ENCODE measurements at places on chromosomes 3 and 15. TPM values are rescaled to one million over a fixed set of nuclear protein-coding genes. Genes with fewer than 3 reads are reported as not detected.

GRCh38 chr3:141334627-141335250 is 33.6 kb upstream of the ZBTB38 start:
- H3K4me1 ChIP-seq: peaks cover 21% of the 10 kb centered on the region
- DNase-seq: peak; percentile 85
- no peaks in the 10 kb centered on the region for H3K27me3 ChIP-seq
- no peak overlapping the region for H3K4me3 ChIP-seq
- H3K36me3 ChIP-seq: no peaks in the 10 kb centered on the region
- H3K27ac ChIP-seq: no peak overlapping the region

GRCh38 chr3:84637272-84637671 is 321.5 kb upstream of the CADM2 start:
- H3K4me3 ChIP-seq: no peak overlapping the region
- H3K27me3 ChIP-seq: no peaks in the 10 kb centered on the region
- DNase-seq: no peak
- no peak overlapping the region for H3K27ac ChIP-seq
- no peaks in the 10 kb centered on the region for H3K4me1 ChIP-seq

GRCh38 chr15:65841121-65841930 is 28.0 kb upstream of the RAB11A start:
- H3K27ac ChIP-seq: peak overlapping the region; percentile 17
- H3K36me3 ChIP-seq: no peaks in the 10 kb centered on the region
- H3K4me3 ChIP-seq: no peak overlapping the region
- H3K27me3 ChIP-seq: no peaks in the 10 kb centered on the region

GRCh38 chr3:173892547-173892946 is 495.0 kb downstream of the NLGN1 start:
- H3K27ac ChIP-seq: no peak overlapping the region
- no peaks in the 10 kb centered on the region for H3K4me1 ChIP-seq
- no peaks in the 10 kb centered on the region for H3K27me3 ChIP-seq
- no peaks in the 10 kb centered on the region for H3K36me3 ChIP-seq
- H3K4me3 ChIP-seq: no peak overlapping the region

DNA sequence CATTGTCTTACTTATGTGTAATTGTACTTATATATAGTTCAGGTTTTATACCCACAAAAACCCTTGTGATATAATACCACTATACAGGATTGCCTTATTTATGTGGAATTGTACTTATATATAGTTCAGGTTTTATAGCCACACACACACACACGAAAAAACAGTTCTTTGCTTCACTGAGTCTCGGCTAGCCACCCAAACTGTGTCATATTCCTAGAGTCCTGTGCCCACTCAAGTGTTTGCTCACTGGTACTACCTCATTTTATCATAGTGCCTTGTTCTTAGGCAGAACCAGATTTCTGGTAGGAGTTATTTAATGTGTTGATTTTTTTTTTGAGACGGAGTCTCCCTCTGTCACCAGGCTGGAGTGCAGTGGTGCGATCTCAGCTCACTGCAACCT is 12.5 kb downstream of the RASA2 start:
- H3K36me3 ChIP-seq: peaks cover 11% of the 10 kb centered on the region
- no peak overlapping the region for H3K27ac ChIP-seq
- no peak overlapping the region for H3K4me3 ChIP-seq
- H3K4me1 ChIP-seq: no peaks in the 10 kb centered on the region

DNA sequence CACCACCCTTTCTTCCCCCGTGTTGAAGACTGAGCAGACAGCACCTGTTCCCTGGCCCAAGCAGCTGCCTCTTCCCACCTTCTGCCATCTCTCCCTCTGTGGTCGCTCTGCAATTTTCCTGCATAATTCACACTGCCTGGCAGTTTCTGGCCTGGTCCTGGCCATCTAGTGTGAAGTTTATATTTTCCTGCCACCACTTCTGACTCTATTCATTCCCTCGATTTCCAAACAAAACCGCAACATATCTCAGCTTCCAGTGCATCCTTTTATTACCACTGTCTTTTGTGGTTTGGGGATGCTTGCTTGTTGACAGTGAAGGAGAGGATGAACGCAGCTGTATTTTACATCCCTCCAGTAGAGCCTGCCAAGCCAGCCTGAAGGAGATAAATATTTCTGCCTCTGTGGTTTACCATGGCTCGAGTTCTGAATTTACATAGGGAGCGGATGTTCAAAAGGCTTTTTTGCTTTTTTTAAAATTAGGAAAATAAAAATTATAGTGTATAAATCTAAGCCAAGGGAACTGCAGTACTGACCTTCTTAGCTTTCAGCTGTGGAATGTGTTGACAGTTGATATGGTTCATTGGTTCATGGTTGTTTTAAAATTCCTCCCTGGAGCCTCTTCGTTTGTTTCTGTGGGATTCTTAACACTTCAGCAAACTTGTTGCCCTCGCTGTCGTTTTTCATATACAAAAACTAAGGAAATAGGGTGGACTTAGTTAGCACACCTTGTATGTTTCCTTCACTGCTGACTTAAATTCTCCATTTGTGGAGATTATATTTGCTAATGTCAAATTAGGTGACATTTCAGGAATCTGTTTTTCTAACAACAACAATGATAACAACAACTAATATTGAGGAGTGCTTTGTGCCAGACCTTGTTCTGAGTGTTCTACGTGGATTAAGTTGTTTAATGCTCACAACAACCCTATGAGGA is 250.5 kb downstream of the ADAMTSL3 start:
- no peaks in the 10 kb centered on the region for H3K27me3 ChIP-seq
- H3K36me3 ChIP-seq: no peaks in the 10 kb centered on the region
- H3K4me1 ChIP-seq: no peaks in the 10 kb centered on the region
- H3K4me3 ChIP-seq: no peak overlapping the region
- H3K27ac ChIP-seq: no peak overlapping the region

GRCh38 chr15:63877713-63878271 is 44.0 kb upstream of the HERC1 start:
- peaks cover 62% of the 10 kb centered on the region for H3K27me3 ChIP-seq
- no peak overlapping the region for H3K27ac ChIP-seq
- peak; percentile 59 for DNase-seq
- H3K4me3 ChIP-seq: no peak overlapping the region

GRCh38 chr15:92907896-92908712 is 8.0 kb downstream of the CHD2 start:
- H3K27me3 ChIP-seq: no peaks in the 10 kb centered on the region
- peaks cover 7% of the 10 kb centered on the region for H3K4me1 ChIP-seq
- H3K27ac ChIP-seq: no peak overlapping the region
- peak overlapping the region; percentile 84 for H3K4me3 ChIP-seq
- no peak for DNase-seq

DNA sequence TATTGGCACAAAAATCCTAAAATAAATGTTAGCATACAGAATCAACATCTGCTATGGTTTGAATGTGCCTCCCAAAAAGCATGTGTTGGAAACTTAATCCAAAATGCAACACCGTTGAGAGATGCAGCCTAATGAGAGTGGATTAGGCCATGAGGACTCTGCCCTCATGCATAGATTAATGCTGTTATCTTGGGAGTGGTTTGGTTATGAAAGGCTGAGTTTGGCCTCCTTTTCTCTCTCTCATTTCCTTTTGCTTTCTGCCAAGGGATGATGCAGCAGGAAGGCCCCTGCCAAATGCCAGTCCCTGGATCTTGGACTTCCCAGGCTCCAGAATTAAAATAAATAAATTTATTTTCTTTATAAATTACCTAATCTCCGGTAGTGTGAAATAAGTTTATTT is 49.4 kb downstream of the SYNM start:
- peaks cover 6% of the 10 kb centered on the region for H3K36me3 ChIP-seq
- H3K4me3 ChIP-seq: peak overlapping the region; percentile 73
- DNase-seq: peak; percentile 49
- no peak overlapping the region for H3K27ac ChIP-seq
- H3K27me3 ChIP-seq: no peaks in the 10 kb centered on the region

- H3K27ac ChIP-seq: no peak overlapping the region
- no peaks in the 10 kb centered on the region for H3K27me3 ChIP-seq
- no peak overlapping the region for H3K4me3 ChIP-seq
- no peaks in the 10 kb centered on the region for H3K4me1 ChIP-seq
These were observed 30.5 kb upstream of the SPATA12 start for GRCh38 chr3:57029924-57030323.

- no peak overlapping the region for H3K27ac ChIP-seq
- H3K4me1 ChIP-seq: peaks cover 19% of the 10 kb centered on the region
- H3K4me3 ChIP-seq: no peak overlapping the region
- H3K36me3 ChIP-seq: no peaks in the 10 kb centered on the region
These were observed 54.6 kb upstream of the STXBP5L start for GRCh38 chr3:120853416-120853815.

GRCh38 chr15:71651750-71652186 is 158.6 kb upstream of the NR2E3 start:
- DNase-seq: peak; percentile 83
- no peak overlapping the region for H3K27ac ChIP-seq
- no peak overlapping the region for H3K4me3 ChIP-seq
- H3K27me3 ChIP-seq: no peaks in the 10 kb centered on the region
- H3K36me3 ChIP-seq: no peaks in the 10 kb centered on the region

- H3K27ac ChIP-seq: no peak overlapping the region
- no peak for DNase-seq
- no peaks in the 10 kb centered on the region for H3K27me3 ChIP-seq
- H3K4me1 ChIP-seq: no peaks in the 10 kb centered on the region
- peaks cover 20% of the 10 kb centered on the region for H3K36me3 ChIP-seq
- H3K4me3 ChIP-seq: no peak overlapping the region
These were observed 24.1 kb downstream of the SLC24A5 start for GRCh38 chr15:48144889-48145288.

DNA sequence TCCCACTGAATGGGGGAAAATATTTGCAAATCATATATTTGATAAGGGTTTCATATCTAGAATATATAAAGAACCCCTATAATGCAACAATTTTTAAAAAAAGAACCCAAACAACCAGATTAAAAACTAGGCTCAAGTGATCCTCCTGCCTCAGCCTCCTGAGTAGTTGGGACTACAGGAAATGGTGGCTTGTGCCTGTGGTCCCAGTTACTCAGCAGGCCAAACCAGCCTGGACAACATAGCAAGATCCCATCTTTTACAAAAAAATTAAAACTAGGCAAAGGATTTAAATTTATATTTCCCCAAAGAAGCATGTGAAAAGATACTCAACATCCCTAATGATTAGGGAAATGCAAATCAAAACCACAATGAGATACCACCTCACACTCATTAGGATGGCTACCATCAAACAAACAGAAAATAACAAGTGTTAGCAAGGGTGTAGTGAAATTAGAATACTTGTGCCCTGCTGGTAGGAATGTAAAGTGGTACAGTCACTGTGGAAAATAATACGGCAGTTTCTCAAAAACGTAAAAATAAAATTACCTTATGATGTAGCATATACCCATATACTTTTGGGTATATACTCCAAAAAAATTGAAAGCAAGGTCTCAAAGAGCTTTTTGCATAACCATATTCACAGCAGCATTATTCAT is 19.7 kb downstream of the TFDP2 start:
- H3K4me1 ChIP-seq: no peaks in the 10 kb centered on the region
- H3K36me3 ChIP-seq: no peaks in the 10 kb centered on the region
- no peak for DNase-seq
- no peaks in the 10 kb centered on the region for H3K27me3 ChIP-seq

DNA sequence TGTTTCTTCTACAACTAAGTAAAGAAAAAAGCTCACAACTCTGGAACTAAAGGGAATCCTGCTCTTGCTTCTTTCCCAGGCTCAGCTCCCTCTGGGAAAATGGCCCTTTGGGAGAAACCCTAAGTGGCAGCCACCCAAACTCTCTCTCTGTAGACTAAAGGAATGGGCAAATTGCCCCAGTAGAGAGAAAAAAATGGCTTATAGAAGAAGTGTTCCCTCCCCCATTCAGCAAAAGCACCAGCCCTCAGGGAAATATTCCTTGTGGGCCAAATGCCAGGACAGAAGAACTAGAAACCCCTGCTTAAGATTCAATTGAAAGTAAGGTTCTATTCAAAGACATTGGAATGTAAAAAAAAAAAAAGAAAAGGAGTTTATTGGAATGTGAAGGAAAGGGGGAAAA is 603.7 kb upstream of the ALCAM start:
- no peak overlapping the region for H3K27ac ChIP-seq
- DNase-seq: no peak
- no peak overlapping the region for H3K4me3 ChIP-seq
- no peaks in the 10 kb centered on the region for H3K36me3 ChIP-seq

- H3K27ac ChIP-seq: no peak overlapping the region
- H3K36me3 ChIP-seq: no peaks in the 10 kb centered on the region
These were observed 72.6 kb upstream of the ZBED2 start for GRCh38 chr3:111667621-111668239.

- H3K4me1 ChIP-seq: no peaks in the 10 kb centered on the region
- no peaks in the 10 kb centered on the region for H3K36me3 ChIP-seq
- H3K27ac ChIP-seq: no peak overlapping the region
- H3K4me3 ChIP-seq: no peak overlapping the region
- no peak for DNase-seq
- no peaks in the 10 kb centered on the region for H3K27me3 ChIP-seq
These were observed 101.8 kb downstream of the CHSY1 start for GRCh38 chr15:101149864-101150722.

DNA sequence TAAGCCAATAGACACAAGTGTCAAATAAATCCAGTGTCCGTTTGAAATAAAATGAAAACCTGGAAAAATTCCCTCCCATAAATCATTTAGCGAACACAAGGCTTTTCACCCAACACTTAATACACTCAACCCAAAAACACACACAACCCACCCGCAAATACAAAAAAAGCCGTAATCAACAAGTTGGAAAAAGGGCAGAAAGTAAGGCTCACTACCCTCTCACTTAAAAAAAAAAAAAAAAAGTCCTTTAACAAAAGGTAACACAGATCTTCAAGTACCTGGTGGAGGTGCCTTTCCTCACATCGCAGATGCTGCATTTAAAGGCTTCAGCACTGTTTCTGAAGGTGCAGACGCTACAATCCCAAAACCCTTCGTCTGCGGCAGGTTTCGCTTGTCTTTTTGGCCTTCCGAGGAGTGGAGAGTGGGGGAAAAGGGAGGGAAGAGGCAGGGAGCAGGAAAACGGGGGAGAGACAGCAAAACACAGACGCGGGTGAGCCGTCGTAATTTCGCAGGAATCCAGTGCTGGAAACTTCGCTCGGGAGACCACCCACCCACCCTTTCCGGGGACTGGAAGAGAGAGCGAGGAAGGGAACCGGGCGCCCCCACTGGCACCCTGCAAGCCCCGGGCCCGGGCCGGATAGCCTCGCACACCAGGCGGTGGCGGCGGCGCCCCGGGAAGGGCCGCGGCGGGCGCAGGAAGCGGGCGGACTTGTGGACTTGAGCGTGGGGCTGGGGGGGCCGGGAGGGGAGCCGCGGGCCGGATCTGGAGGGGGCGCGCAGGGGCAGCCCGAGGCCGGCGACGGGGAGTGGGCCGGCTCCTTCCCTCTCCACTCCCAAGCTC is 401.8 kb downstream of the SHQ1 start:
- DNase-seq: peak; percentile 76
- H3K27me3 ChIP-seq: no peaks in the 10 kb centered on the region
- peaks cover 5% of the 10 kb centered on the region for H3K36me3 ChIP-seq
- H3K4me1 ChIP-seq: no peaks in the 10 kb centered on the region
- peak within 1 kb of the TSS; percentile 98 for H3K4me3 ChIP-seq

The CYP1A1 gene
- total RNA-seq: not detected

The TM4SF4 gene
- not detected for total RNA-seq

The PPP1R14D gene
- total RNA-seq: not detected

The SPATA12 gene
- not detected for total RNA-seq

The MORC1 gene
- not detected for total RNA-seq

The TMEM207 gene
- not detected for total RNA-seq

The NMD3 gene
- total RNA-seq: 47.0 TPM

All from endodermal cell (in vitro differentiated cells).